ENCODE measurements at places on chromosomes 3 and 15. TPM values are rescaled to one million over a fixed set of nuclear protein-coding genes. Genes with fewer than 3 reads are reported as not detected.

DNA sequence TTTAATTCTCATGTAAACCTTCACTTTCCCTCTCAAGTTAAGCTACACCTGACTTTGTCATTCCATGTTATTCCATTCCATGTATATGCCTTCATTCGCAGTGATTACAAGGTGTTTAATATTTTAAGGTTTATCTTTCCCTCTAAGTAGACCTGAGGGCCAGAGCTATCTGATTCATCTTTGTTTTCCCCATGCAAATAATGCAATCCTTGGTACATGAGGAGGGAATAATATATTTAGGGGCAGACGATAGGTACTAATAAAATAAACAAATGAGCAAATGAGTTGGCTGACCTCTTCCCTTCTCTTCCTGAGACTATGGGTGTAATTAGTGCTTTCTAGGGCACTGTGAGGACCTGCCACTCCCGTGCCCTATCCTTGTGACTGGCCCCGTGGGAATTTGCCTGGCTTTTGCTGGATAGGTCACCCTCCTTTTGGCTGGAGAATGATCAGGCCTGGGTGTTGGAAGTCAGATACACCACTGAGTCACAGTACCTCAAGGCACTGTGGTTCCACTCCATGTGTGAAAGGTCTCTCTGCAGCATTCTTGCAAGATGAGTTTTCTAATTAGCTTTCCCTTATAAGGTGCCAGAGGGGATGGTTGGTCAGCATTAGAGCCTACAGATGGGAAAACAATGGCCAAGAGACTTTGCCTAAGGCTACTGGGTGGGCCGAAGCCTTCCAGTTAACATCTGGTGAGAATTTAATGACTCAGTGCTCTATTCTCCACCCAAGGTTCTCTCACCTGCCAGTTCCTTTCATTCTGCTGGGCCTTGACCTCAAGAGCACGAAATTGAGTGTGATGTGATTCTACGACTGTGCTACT lies 183.2 kb downstream of the P3H2 start:
- no peak for DNase-seq

DNA sequence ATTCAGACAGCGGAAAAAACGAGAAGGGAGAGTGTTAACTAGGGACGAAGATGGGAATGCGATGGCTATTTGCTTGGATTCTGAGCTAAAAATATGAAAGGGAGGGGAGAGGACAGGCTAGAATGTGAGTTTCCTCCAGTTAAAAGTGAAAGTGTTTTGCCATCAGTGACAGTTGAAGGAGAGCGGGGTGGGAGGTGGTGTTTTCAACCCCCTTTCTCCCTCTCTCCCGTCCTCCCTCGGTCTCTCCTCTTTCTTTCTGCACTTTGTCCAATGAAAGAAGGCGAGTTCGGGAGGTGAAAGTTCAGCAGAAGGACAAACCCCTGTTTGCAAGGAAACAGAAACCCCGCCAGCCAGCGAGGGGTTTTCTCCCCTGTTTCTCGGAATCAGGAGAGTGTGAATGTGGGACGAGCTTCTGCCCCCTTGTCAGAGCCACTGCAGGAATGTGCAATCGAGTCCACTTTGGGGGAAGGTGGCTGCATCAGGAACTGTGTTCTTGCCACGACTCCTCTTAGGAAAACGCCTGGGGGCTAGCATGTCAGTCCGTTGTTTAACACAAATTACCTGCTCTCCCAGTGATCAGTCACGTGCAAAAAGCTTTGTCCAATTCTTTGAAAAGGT lies 975 bp upstream of the FOXP1 start:
- DNase-seq, result peak; percentile 67

DNA sequence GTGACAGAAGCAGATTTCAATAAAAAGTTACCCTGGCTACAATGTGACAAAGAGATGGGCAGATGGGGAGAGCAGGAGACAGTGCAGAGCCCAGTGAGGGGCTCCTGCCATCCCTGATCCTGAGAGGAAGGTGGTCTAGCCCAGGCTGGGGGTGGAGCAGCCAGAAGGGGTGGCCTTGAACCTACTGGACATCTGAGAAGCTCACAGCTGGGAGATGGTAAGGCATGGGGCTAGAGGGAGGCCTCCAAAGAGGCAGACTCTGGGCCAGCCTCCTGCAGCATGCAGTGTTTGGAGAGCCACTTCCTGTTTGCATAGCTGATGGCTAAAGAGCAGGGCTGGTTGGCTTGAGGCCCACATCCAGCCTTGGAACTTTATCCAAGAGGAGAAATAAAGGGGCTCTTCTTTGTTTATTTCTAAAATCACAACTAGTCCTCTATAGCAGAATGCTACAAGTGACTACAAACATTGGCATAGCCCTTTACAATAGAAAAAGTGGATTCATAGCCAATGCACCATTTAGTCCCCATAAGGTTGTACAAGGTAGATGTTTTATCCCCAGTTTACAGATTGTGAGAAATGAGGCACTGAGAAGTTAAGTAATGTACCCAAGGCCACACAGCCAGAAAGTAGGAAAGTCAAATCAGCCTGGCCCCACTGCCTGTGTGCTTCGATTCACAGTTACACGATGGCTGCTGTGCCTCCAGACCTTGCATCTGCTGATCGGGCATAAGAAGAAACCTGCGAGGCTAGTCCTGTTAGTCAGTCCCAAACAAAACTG lies 4.6 kb downstream of the EFCC1 start:
- no peak for DNase-seq

GRCh38 chr15:45169608-45170480 lies 17.9 kb downstream of the SHF start:
- DNase-seq, result peak; percentile 93

DNA sequence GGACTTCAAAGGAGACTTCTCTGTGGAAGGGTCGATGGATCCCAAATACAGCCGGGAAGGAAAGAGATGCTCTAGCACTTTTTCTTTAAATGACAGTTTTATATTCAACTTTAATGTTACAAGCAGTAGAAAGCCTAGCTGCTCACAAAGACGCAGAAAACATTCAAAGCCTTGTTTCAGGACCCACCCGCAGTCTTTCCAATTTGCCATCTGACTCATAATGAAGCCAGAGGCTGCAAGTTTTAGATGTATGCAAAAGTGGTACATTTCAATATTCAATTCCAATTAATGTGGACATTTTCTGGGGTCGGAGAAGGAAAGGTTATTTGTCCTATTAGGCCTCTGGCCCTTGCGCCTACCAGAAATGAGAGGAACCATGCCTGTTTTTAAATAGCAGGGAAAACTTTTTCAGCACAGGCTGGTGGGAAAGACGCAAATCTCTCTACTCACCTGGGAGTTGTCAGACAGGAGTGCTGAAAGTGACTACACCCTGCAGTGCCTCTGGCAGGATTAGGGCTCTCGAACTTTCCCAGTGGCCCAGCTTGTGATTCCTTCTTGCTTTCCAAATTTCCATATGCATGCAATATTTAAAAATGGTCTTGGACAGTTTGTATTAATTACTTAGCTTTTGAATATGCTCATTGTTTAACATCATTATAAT lies 117.4 kb upstream of the MBNL1 start:
- DNase-seq, result no peak

- DNase-seq, result peak; percentile 82
Observed at GRCh38 chr3:195537995-195538394, 5.1 kb downstream of the PPP1R2 start.

DNA sequence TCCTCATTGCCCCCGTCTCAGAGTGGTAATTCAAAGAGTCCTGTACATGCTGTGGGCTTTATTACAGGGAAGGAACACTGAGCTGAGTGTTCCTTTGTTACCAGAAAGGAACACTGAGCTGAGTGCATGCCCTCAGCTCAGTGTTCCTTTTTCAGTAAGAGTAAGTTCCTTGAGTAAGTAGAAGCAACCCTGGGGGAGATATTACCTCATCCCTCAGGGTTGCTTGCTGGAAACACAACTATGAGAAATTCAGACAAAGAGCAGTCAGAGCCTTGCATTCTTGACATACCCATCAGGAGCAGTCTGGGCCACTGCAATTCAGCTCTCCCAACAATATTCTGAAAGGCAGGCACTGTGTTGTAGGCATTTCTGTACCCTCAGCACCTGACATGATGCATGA lies 17.0 kb downstream of the CHRM5 start:
- no peak for DNase-seq

- DNase-seq, result no peak
Observed at GRCh38 chr3:49792371-49793150, 6.2 kb upstream of the IP6K1 start.

DNA sequence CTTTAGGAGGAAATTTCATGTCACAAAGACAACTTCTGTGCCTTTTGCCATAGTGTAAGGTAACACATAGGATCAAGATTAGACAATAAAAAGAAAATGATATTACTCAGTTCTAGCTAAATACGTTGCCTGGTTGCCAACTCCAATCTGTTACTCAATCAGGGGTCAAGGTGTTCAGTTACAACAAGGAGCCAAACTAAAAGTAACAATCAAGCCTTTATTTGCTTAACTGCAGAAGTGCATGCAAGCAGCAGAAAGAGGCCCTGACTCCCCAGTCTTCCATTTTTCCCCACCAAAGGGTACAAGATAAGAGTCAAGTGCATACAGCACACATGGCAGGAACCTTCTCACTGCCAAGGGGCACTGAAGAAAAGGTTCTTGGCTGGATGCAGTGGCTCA lies 28.3 kb upstream of the PPP4R2 start:
- DNase-seq, result no peak

- peak; percentile 67 for DNase-seq
Observed at GRCh38 chr3:167350245-167350862, 29.7 kb downstream of the ZBBX start.

DNA sequence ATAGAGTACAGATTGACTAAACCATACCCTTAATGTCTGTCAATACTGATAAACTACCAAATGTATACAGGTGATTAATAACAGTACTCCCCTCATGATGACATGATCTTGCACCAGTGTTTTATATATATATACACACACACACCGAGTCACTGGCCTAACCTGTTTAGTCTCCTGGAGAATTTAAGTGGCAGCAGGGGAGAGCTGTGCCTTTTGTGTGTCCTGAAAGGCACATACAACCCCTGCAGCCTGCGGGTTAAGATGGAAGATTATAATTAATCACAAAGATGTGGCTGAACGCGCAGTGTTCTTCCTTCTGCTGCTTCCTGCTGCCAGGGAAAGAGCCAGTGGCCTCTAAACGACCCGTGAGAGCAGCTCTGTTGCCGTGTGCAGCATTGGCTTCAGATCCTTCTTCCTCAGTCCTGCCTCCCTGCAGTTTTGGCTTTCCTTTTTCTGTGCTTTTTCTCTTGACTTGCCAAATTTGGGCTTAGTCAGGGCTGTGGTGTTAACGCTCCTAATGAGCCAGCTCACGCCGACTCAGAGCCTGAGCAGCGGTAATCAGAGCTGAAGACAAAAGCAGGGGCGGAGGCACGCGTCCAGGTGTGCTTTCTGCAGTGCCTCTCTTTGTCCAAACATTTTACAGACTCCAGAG lies 42.5 kb upstream of the UBE3A start:
- no peak for DNase-seq

DNA sequence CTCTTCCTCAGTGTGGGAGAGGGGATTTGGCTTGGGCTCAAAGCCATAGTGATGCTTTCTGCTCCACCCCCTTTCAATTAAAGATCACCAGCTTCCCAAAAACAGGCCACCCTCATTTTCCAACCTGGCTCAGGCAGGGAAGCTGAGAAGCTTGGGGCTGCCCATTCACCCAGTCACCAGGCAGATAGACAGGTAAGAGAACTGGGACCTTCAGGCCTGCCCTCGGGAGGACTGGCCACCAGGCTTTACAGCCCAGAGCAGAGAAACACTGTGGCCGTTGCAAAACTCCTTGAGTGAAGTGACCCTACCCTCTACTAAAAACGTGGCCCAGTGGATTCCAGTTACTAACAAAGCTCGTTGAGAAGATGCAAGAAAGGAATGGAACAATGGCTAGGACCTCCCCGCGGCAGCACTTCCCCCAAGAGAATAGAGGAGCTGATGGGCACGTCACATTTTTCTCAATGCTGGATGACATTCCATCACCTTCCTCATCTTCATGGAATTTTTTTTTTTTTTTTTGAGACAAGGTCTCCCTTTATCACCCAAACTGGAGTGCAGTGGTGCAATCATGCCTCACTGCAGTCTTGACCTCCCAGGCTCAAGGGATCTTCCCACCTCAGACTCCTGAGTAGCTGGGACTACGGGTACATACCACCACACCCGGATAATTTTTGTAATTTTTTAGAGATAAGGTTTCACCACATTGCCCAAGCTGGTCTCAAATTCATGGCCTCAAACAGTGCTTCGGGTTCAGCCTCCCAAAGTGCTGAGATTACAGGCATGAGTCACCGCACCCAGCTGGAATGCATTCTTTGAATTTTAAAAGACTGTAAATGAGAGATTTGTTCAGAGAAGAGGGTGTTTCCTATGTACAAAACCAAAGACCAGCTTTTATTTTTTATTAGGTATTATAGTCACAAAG lies 37.9 kb downstream of the LIPC start:
- DNase-seq, result no peak

GRCh38 chr3:160556141-160556540 lies 9.2 kb downstream of the KPNA4 start:
- DNase-seq, result no peak

DNA sequence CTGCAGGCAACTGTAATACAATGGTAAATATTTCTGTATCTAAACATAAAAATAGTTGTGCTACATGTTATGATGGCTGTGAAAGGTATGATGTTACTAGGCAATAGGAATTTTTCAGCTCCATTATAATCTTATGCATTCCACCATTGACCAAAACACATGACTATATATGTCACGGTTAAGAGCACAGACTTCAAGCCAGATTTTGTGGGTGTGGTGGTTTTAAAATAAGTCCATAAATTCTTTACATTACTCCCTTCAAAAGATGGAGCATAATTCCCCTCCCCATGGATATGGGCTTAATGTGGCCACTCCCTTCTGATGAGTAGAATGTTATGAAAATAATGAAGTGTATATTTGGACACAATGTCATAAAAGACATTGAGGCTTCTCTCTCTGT lies 88.4 kb upstream of the TBC1D5 start:
- no peak for DNase-seq

DNA sequence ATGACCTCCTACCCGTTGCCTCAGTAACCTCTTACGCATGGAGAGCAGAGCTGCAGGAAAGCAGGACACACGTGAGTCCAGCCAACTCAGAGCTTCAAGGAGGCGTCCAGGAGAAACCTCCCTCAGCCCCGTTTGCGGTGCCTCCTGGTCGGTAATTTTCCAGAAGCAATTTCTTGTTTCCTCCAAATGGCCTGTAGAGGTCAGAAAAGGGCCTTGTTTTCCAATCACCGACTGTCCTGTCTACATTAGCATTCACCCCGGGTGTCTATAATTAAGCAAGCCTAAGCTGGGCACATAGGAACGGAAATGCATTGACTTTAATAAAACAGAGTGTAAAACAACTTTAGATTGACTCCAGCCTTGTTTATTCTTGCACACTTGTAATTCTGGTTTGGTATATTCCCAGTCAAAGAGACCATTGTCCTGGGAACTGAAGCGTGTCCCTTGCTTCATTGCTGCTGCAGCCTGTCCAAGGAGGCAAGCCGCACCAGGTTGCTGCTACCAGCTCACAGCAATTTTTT lies 836.2 kb downstream of the AGBL1 start:
- peak; percentile 72 for DNase-seq

- no peak for DNase-seq
Observed at GRCh38 chr15:42146551-42147430, 9.6 kb downstream of the PLA2G4F start.

GRCh38 chr3:64895991-64896895 lies 208.4 kb upstream of the ADAMTS9 start:
- DNase-seq, result no peak

The STX19 gene
- not detected for total RNA-seq

The ZBTB20 gene
- total RNA-seq, result 2.8 TPM

The CCK gene
- total RNA-seq, result not detected

The GOLGA6L4 gene
- 0.15 TPM for total RNA-seq

The EPHB3 gene
- total RNA-seq, result not detected

Data from Karpas-422 (cell line).